Mesothelial cell of epicardium (in vitro differentiated cells): ENCODE measurements at places on chromosomes 11 and 22.

GRCh38 chr11:61616434-61616833 is 35.6 kb upstream of the SYT7 start:
- no peak for DNase-seq

- DNase-seq = no peak
Measured at GRCh38 chr11:19279451-19279850, 38.7 kb upstream of the E2F8 start.

DNA sequence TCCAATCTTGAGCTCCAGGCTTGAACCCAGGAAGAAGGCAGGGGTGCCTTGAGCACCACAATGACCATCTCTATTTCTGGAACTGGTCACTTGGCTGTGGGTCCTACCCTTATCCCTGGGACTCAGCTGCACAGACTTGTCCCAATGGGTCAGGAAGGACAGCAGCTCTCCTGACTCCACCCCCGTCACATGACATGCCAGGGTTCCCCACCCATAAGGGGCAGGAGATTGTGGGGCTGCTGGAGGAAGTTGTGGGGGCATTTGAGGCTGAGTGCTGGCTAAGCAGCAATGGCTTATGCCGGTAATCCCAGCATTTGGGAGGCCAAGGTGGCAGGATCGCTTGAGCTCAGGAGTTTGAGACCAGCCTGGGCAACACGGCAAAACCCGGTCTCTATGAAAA is 56.2 kb downstream of the NFAM1 start:
- DNase-seq = no peak

GRCh38 chr11:1810761-1811160 is 24.0 kb upstream of the SYT8 start:
- DNase-seq = no peak

- no peak for DNase-seq
Measured at GRCh38 chr11:119445379-119445778, 22.4 kb upstream of the THY1 start.

- no peak for DNase-seq
Measured at GRCh38 chr11:116360221-116360941, 412.4 kb downstream of the BUD13 start.

DNA sequence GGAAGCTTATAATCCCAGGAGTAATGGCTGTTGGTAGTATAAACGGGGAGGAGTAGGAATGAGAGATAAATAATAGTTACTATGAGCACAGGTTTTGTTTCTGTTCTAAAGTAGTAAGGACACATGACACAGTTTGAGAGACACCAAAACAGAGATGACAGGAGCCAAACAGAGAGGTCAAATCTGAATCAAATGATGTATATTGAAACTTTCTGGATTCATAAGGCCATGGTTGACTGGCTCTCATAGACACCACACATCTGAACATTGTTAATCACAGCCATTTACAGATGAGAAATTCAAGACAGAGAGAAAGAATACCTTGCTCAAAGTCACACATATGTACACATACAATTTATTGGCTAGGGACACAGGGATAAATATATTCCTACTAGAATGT is 63.4 kb upstream of the UCP3 start:
- DNase-seq = no peak

DNA sequence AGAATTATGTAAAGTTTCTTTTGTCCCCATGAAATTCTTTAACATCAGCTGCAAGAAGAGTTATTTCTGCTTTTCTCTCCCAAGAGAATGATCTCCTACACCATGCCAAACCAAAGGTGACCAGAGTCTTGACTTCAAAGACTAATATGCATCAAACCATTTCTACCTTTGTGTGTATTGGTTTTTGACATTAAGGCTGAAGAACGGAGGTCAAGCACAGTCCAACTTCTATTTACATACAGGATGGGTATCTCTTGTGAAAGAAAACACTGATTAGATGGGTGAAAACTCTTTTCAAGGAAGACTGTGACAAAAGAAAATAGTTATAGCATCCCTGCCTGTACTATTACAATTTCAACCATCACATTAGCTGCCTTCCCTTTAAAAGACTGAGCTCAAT is 256.3 kb downstream of the CADM1 start:
- no peak for DNase-seq

- no peak for DNase-seq
Measured at GRCh38 chr11:117366875-117367274, 39.2 kb downstream of the CEP164 start.

- DNase-seq = no peak
Measured at GRCh38 chr11:119091966-119092879, 7.5 kb downstream of the HMBS start.

- DNase-seq = no peak
Measured at GRCh38 chr22:32994898-32995297, 63.3 kb downstream of the SYN3 start.

DNA sequence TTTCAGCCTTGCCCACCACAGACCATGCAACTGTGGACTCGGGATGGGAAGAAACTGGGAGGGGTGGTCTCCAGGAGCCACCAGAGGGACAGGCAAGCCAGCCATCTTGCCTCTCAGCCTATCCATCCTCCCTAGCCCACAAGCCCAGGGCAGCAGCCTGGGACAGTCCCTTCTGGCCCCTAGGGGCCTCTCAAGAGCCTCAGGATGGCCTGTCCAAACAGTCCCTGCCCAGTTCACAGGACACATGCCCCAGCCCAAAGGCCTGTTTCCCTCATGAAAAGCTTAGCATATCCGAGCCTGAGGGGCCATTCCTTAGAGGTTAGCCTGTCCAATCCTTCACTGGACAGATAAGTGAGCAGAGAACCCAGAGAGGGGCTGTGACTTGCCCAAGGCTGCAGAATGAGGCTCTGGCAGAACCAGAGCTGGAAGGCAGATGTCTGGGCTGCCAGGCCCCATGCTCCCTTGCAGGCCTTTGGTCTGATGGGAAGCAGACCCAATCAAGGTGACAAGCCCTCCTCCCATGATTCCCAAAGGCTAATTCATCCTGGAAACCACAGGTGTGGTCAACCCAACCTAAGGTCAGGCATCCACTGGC is 28.2 kb downstream of the LRRC10B start:
- DNase-seq = no peak

DNA sequence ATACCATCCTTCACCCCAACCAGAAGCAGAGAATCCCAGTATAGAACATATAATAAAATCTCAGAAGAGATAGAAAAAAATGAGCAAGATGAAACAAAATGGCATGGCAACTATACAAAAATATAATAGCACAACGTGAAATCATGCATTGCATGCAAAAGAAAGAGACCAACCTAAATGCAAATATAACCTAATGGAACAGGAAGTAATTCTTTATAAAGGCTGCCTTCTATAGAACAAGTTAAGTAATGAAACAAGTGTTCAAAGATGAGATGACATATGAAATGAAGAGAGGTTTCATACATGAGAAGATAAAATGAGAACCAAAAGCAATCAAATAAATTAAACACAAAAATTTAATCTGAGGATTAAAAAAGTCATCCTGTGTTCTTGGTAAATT is 18.5 kb upstream of the ARHGAP20 start:
- no peak for DNase-seq

DNA sequence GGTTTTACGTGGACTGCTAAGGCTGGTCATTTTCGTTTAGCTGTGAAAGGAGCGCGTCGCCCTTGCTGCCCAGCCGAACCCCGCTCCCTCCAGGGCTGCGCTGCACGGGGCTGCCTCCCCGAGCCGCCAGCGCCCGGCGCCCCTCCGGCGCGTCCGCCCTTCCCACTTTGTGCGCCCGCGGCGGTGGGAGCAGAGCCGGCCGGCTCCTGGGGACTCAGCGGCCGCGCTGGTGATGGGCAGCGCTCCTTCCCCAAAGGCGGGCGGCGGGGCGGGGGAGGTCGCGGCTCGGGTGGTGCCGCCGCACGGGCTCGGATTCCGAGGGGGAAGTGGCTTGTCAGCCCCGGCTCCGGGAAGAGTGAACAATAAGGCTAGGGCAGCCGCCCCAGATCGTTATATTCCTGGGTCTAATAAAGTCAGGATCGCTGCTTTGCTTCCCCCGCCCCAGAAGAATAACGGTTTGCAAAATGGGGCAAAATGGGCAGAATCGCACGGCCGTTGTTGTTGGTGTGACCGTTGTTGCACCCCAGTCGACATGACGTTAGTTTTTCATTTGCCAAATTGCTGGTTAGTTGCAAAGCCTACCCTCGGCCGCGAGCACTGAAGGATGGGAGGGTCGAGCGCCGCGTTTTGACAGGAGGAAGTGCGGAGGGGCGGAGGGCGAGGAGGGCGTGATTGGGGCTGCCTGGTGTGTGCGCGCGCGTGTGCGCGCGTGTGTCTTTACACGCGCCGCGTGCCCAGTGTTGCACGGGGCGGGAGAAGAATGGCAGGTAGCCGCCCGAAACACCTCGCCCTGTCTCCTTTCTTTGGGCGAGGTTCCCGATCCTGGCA is 745 bp downstream of the NCAM1 start:
- peak; percentile 31 for DNase-seq

DNA sequence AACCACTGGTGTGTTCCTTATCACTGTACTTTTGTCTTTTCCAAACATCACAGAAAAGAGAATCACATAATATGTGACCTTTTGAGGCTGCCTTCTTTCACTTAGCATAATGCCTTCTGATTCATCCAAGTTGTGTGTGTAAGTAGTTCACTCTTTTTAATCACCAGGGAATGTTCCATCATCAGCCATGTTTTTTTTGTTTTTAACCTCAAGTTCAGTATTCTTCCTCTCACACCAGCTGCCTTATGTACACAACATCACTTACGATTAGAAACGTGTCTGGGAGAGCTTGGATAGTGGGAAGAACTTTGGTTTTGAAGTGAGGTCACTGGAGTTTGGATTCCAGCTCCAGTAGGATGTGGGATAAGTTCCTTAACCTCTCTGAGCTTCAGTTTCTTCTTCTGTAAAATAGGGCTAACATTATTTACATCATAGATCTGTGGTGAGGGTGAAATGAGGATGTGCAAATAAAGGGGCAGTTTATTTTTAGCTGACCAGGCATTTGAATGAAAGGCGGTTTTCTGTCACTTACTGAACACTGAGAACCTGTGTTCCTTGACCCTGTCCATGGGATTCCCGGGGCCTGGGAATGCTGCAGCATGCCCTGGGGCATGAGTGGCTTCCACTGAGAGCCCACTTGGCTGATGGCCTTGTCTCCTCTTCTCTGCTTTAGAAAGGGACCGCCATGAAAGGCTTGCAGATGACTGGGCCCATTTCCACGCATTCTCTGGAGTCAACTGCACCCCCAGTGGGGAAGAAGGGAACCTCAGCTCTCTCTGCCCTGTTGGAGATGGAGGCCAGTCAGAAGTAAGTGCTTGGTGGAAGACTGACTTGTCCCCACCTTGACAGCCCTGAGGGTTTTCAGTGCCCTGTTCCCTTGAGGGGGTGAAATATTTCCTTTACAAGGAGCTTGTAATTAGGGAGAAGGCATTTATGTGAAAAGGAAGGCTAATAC is 92.6 kb downstream of the DEPDC5 start:
- DNase-seq = no peak

DNA sequence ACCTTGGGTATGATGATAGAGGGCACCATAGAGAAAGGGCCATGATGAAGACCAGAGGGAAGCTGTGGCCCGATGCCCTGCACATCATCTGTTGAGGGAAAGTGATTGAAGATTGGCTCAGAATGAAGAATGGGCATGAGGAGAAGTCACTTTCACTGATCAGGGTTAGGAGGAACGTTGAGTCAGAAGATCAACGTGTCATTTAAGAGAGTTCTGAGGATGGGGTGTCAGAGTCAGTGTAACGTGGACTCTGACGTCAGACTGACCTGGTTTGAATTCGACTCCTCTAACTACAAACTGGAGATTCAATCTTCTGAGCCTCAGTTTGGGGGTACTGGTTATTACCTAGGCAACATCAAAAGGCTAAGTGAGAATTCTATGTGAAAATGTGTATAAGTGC is 352.6 kb downstream of the DDX10 start:
- no peak for DNase-seq

DNA sequence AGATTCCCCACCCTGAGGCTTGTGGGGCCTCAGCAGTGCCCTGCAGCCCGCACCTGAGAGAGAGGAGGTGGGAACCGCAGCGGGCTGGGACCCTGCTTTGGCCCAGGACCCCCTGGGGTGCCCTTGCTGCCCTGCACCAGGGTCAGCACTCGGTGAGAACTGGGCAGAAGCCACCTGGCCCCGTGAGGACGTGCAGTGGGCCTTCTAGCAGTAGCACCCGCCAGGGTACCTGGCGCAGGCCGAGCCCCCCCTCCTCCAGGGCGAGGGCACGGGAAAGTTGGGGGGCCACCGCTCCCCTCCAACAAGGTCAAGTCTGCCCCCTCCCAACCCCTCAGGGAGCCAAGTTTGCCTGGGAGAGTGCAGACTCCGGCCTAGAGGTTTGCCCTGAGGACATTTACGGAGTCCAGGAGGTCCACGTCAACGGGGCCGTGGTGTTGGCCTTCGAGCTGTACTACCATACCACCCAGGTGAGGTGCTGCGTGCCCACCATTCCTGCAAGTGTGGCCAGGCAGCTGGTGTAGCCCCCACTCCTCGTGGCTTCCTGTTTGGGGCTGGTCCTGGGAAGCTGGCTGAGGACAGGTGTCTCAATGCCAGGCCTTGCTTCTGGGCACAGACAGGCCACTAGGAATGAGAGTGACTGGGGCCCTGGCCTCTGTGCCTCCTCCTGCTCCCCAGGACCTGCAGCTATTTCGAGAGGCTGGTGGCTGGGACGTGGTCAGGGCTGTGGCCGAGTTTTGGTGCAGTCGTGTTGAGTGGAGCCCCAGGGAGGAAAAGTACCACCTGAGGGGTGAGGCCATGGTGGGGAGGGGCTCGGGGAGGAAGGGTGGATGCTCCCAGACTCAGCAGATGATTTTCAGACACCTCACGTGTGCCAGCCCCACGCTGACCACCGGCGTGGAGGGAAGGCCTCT is 3.5 kb downstream of the PGGHG start:
- DNase-seq = no peak

DNA sequence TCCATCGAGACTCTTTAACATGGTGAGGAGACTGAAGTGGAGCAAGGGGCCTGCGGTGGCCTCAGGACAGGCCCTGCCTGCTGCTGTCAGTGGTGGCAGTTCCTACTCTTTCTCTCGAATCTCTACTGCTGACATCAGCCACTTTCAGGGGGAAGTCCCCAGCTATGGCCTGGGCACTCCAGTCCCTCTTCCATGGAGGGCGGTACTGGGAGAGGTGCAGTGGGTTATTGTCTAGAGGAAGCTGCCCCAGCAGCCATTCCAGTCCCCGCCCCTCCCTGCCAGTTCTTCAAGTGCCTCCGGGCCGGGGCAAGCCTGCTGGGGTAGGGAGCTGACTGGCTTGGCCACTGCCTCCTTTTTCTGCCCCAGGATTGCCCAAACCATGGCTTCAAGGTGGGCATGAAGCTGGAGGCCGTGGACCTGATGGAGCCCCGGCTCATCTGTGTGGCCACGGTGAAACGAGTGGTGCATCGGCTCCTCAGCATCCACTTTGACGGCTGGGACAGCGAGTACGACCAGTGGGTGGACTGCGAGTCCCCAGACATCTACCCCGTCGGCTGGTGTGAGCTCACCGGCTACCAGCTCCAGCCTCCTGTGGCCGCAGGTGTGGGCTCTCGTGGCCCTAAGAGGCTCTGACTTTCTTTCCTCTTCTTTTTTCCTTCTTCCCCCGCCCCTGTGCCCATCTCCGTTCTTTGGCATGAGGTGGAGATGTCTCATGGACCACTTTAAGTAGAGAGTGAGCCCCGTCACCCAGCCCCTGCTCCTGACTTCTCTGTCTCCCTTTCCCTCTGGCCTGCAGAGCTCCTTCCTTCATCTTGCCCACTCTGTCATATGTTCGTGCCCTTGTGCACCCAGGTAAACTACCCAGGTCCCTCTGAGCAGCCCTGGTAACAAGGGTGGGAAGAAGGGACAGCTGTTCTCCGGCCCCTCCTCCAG is 13.7 kb downstream of the CHADL start:
- DNase-seq = no peak
